ENCODE measurements at places on chromosomes 4 and X.
A peak's percentile ranks its signal among the peaks of the same experiment; 100 is the strongest.

DNA sequence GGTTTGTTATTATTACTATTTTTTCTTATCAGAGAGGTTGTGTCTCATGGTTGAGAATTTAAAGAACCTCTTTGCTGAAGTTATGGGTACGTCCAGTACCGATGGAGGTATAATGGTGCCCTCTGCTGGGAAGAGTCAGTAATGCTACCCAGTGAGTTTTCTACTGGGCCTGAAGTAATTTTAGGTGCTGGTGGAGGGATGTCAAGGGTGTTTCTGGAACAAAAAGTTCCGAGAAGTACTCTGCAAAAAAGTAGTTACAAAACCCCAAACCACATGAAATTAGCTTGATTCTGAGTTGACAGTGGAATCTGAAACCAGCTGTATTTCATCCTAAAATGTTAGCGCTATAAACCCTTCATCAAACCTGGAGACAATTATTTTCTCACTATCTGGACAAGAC is 102.5 kb upstream of the MID1 start:
- DNase-seq, result peak; percentile 66

DNA sequence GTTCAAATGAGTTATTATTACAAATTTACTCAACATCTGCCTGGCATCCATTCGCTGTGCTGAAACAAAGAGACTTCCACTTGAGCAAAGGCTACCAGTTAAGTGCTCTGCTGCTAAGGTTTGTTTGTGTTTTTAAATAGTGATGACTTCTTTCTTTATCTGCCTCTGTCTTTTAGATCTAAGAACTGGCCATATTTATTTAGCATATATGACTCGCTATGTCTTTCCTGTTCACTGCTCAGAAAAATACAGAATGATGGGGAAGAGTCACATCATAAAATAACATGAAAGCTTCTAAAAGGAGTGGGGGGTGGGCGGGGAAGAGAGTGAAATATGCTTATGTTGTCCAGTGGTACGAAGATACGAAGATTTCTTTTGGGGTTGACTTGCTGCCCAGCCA is 322.2 kb downstream of the GPAT3 start:
- no peak for DNase-seq

DNA sequence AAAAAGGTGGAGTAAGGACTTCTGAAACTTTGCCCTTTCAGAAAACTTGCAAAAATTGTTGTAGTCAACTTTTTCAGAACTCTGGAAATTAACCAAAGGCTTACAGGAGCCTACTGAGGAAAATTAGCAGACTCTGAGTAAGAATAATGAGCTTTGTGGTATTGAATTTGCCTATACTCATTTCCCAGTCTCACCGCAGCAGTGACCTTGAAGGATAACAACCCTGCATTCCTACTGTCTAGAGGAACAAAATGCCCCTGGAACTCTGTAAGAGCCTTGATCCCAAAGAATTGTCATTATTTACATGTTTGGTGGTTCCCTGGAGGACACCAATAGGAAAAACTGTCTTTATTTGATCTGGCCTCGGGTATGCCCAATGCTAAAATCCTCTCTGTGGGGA is 57.9 kb downstream of the MND1 start:
- DNase-seq, result no peak

DNA sequence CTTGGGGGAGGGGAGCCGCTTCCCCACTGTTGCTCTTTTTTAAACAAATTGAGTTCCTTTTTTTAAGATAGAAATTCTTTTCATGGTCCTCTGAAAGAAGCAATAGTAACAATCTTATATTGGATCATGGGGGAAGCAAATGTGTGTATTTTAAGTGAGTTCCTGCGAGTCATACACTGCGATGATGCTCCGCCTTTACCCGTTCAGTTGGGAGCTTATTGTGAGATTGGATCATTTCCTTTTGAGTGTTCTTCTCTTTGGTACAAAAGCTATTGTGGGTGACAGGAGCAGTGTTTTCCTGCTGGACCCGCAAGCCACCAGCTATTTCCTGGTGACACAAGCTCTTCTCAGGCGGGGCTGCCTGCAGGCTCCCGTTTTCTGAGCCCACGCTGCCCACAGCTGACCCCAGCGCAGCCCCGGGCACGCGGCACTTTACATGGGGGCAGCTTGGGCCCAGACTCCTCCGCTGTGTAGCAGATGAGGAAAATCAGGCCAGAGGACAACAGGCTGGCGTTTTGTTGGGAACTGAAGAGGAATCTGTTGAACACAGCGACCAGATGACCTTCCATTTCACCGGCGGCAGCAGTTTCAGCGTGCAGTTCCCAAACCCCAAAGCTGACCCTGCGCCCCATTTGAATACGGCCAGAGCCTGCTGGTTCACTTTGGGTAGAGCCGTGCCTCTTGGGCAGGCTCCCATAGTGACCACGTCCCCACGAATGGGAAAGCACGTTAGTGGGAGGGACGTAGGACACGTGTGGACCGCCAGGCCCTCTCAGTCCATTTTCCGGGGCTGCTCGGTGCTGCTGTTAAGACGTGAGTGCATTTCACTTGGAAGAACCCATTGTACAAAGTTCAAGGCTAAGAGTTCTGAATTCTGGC is 12.2 kb downstream of the TADA2B start:
- DNase-seq, result no peak

GRCh38 chrX:17792826-17793225 is 55.5 kb downstream of the SCML1 start:
- no peak for DNase-seq

GRCh38 chr4:79977131-79977840 is 95.7 kb downstream of the ANTXR2 start:
- no peak for DNase-seq

DNA sequence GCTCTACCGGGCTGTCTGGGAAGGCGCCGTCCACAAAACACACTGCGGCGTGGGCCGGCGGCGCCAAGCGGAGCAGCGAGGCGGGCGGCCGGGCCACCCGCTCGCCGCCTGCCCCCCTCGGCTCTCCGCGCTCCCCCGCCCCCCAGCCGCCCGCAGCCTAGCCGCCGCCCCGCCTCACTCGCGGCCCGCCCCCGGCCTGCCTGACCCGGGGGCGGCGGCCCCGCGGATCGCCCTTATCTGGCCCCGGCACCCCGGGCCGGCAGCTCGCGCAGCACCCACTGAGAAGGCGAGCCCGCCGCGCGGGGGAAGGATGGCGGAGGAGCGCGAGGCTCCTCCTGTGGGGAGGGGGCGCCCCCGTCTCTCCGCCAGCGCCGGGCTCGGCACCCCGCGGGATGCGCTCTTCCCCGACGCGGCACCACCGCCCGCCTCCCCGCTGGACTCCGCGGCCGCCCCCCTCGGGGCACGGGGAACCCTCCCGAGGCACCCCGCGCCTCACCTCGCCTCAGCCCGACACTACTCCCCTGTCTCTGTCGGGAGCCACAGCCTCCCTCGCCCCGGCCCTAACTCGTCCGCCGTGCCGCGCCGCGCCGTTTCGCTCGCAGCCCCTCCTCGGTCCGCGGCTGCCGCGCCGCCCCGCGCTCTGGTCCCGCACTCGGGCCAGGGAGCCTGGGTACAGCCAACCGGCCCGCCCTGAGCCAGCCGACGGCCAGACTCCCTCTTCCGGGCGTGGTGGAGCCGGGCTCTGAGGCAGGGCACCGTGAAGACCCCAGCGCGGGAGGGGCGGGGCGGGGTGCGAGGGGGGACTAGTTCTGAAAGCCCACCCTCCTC is 566 bp downstream of the ATP11C start:
- DNase-seq, result peak; percentile 43

DNA sequence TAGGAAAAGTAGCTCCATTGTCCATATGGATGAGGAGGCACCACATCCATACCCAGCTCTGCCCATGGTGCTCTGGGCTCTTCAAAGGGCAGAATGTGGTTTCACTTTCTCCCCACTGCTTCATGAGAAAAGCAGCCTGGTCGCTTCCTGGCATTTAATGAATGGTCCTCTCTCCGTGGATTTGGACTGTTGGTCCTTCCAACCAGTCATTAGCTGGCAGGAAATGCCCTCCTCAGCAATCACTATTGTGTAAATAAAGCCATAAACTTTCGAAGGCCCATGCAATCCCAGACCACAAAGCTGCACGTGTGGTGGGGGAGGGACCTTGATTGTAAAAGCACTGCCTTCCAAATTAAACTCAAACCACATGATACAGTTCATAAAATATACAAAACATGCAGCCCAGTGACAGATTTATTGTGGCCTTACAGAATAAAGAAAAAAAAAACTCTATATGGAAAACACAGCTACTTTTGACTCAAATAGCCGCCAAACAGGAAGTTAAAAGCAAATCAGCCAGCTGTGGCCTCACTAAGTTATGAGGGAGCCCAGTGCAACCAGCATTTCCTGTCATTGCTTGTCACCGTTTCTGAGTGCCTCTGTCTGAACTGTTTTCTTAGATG is 8.1 kb downstream of the MBNL3 start:
- peak; percentile 14 for DNase-seq

DNA sequence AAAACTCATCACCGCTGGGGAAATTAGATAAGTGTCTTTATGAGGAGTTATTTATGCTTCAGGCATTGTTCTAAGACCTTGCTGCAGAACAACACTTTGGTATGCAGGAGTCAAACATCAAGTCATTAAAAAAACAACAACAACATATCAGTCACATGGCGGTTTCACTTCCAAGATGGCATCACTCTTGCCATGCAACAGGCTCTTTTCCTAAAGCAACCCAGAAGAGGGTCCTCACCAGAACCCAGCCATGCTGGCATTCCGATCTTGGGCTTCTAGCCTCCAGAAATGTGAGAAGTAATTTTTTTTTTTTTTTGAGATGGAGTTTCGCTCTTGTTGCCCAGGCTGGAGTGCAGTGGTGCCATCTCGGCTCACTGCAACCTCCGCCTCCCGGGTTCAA is 8.7 kb upstream of the RBMX start:
- DNase-seq, result no peak

DNA sequence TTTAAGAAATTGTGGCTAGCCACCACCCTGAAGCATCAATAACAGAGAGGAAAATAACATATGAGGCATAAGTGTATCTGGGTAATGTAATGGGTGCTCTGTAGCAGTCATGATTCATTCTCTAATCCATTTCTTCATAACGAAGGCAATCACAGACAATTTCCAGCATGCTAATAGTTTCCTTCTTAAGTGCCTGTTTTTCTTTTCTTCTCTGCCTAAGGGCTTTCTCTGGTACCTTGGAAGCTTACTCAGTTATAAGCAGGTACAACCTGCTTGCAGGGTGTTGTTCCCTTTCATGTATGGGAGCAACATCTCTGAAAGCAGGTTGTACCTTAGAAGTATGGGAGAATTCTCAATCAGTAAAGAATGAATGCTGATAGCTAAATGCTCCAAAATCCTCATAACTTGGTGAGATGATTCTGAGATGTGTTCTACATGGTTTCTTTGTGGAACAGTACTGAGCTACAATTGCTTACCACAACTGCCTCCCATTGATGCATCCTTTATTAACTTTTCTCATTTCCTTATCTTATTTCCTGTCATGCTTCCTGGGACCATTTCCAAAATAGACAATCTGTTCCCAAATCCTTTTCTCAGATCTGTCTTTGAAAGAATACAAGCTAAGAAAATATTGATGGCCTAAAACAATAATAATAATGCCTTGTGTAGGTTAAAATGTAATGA is 247.6 kb downstream of the PAPSS1 start:
- no peak for DNase-seq
